ENCODE measurements at places on chromosomes 4 and X.

- DNase-seq = no peak
These were observed 30.8 kb downstream of the CPLX1 start for GRCh38 chr4:794900-795725.

- DNase-seq = no peak
These were observed 109.9 kb downstream of the WDFY3 start for GRCh38 chr4:84856468-84857049.

DNA sequence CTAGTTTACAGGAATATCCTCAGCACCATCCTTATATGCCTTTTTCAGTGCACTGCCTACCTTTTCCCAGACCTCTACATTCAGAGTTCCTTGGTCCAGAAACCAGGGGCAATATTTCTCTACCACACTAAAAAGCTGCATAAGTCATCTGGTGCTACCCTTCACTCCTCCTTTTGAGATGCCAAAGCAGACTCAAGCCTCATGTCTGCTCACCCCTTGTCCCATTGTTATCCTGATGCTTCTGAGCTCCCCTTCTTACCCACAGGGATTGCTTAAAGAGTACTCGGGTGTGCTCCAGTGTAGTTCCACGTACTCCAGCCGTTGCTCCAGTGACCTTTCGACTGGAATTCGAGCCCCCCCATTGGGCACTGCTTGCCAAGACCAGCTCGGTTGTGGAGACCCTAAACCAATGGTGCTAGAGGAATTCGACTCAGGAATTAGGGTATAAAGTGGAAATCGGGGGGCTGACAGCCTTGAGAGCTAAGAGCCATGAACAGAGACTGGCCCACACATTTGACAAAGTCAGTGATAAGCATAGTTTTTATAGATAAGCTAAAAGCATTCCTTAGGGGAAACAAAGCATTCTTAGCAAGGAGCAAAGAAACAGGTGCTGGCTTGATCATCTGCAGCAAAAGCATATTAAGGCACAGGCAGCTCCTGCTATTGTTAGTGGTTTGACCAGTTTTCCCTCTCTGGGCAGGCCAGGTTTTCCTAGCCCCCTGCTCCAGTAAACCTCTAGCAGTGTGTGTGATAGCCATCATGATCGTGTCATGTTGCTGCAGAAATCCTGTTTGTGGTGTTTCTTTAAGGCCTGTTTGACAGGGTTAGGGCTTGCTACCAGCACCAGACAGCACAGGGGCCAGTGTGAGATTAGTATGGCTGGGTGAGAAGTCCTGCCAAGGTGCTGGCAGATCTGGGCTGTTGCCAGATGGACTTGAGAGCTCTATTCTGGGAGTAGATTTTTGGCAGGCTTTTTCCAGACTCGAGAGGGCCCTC is 57.5 kb upstream of the WDR1 start:
- DNase-seq = no peak

- no peak for DNase-seq
These were observed 30.9 kb upstream of the TENM3 start for GRCh38 chr4:182212211-182212761.

DNA sequence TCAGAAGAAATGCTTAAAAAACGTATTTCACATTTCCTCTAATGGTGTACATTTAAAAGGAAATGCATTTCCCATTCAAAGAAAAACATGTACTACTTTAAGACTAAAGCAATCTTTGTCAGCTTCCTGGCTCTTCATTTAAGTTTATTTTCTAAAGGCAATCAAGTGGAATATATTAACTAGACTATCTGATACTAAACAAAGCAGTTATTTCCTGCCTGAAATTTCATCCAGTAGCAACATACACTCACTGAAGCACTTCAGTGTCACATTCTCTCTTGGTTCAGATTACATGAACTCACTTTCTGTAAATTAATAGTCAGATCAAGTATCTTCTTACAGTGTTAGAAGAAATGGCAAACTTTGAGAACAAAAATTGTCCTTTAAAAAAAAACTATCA is 42.5 kb downstream of the LRBA start:
- DNase-seq = no peak

DNA sequence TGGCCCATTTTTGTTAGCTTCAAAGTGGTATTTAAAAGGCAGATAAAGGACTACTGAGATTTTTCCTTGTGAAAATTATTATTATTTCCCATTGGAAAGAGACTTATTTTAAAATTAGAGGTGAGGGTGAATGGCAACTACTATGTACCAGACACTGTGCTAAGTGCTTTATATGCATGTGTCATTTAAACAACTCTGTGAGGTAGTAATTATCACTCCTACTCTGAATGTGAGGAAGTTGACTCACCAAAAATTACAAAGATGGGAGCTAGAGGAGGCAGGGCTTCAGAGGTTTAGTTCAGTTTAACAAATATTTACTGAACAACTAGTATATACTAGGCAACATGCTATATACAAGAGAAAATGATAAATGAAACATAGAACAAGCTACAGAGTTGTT is 78.2 kb downstream of the MSL3 start:
- no peak for DNase-seq

- DNase-seq = no peak
These were observed 37.5 kb upstream of the NOCT start for GRCh38 chr4:138978028-138978585.

DNA sequence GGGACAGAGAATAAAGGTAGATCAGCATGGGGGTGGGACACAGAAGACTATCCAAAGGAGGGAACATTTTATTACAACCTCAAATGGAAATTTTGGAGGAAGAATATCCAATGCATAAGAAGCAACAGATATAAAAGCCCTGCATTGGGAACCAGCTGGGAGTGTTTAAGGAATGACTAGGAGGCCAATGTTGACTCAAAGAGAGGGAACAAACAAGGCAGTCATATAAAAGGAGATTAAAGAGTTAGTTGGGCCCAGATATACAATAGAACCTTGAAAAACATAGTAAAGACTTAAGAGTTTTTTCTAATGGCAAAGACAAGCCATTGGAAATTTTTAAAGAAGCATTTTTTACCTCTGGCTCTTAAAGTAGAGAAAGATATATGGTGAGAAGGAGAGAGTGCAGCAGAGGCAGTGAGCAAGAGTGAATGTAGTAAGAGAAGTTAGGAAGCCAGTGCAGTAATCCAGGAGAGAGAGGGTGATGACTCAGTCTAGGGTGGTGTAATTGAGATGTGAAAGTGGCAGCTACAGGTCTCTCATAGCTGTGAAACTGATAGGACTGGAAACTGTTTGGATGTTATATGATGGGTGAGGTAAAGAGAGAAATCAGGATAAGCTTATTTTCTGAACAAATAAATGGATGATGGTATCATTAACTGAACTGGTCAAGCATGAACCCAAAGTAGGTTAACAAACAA is 182.2 kb upstream of the ATOH1 start:
- DNase-seq = no peak

DNA sequence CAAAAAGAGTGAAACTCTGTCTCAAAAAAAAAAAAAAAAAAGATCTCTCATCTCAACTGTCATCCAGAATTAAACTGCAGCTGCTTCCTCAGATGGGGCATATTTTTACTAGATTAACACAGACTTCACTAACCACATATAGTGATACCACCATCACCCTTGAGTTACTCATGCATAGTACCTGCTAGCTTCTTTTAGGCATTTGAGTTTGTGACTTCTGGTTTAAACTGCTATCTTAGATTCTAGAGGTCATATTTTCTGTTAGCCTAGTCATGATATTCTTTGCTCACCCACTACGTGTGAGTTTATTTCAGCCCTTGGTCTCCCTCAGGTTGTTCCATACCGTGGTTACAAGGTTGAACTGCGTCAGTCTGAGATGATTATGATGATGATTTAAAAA is 154.9 kb upstream of the BMP3 start:
- no peak for DNase-seq

DNA sequence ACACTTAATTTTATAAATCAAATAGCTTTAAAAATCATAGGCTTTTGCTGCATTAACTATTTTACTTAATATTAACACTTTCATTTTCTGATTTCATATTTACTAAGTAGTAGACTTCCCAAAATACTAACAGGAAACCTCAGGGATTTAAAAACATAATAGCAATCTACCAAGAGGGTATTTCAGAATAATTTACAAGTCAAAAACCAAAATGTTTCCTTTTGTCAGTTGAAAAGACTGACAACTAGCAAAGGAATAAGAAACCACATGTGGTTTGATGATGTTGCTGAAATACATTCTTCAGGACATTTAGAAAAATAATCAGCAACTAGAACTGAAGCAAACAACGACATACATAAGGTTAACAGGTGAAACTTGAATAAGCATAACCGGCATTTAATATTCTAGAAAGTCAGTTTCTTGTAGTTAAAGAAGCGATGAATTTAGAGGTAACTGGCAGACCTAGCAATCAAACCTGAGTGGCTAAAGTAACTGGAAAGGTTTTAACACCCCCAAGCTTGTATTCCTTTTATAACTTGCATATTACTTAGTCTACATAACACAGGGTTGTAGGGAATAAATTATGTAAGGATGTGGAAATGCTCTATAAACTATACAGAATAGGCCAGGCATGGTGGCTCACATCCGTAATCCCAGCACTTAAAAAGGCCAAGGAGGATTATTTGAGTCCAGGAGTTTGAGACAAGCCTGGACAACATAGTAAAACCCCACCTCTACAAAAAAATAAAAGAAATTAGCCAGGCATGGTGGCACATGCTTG is 40.0 kb downstream of the DHX15 start:
- DNase-seq = no peak
